HepG2 (cell line): ENCODE measurements at places on chromosomes 2 and 18.

DNA sequence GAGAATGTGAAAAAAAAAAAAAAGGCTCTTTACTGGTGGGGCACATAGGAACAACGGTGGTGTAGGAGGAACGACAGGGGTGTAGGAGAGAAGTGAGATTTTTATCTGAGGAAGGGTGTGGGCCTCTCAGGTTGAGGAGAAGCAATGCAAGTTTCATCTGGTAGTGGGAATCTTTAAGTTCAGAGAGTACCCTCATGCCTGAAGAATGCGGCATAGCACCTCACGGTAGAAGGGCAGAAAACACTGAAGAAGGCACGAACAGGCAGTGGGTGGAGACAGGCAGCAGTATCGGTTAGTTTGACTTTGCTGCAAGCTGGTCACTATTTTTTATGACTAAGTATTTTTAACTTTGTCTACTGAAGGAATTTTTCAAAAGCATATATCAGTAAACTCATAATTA is 52.2 kb upstream of the TSPYL6 start:
- no peak for DNase-seq

- DNase-seq, result no peak
Observed at GRCh38 chr2:172722481-172722880, 13.2 kb upstream of the RAPGEF4 start.

DNA sequence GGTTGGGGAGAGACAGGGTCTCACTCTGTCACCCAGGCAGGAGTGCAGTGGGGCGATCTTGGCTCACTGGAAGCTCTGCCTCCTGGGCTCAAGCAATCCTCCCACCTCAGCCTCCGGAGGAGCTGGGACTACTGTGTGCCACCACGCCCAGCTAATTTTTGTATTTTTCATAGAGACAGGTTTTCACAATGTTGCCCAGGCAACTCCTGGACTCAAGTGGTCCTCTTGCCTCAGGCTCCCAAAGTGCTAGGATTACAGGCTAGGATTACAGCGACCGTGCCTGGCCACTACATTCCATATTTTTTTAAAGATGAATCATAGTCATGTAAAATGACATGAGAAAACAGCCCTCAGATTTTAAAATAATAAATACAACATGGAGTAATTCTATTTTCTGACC is 32.3 kb downstream of the CWC22 start:
- no peak for DNase-seq

- no peak for DNase-seq
Observed at GRCh38 chr2:217742841-217743240, 260.0 kb downstream of the TNS1 start.

- no peak for DNase-seq
Observed at GRCh38 chr2:130390460-130391057, 34.7 kb downstream of the PTPN18 start.

GRCh38 chr2:225742487-225742886 is 343.0 kb downstream of the NYAP2 start:
- no peak for DNase-seq

- DNase-seq, result peak; percentile 34
Observed at GRCh38 chr2:42142547-42143184, 26.5 kb upstream of the EML4 start.

DNA sequence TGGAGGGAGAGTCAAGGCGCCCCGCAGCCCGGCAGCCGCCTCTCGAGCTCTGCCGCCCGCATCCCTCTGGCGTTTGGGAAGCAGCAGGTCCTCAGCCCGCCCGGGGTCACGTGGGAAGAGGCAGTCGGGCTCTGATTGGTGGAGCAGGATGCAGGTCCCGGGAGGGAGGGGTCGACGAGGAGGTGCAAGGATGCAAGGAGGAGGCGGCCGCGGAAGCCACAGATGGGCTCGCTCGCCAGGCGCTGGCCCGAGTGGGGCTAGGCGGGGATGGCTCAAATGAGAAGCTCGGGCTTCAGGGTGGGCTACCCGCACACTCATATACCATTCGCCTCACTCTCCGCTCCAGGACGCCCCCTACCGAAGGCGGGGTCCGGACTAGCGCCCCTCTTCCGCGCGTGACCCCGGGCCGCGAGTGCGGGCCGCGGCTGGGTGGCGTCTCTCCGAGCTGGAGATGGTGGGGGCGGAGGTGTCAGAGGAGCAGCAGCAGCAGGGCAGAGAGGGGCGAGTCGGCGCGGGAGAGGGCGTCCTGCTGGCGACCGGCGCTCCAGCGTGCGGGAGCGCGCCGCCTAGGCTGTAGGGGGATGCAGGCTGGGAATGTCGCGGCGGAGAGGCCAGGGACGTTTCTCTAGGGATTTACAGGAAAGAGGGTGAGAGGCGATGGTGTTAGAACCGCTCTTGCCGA is at the start of gene TMEFF2:
Gene TMEFF2, minus strand, starts transcription at position 68 of the 682 bp plus-strand sequence. CDS start 409 bp downstream, outside the sequence.
- peak; percentile 10 for DNase-seq

DNA sequence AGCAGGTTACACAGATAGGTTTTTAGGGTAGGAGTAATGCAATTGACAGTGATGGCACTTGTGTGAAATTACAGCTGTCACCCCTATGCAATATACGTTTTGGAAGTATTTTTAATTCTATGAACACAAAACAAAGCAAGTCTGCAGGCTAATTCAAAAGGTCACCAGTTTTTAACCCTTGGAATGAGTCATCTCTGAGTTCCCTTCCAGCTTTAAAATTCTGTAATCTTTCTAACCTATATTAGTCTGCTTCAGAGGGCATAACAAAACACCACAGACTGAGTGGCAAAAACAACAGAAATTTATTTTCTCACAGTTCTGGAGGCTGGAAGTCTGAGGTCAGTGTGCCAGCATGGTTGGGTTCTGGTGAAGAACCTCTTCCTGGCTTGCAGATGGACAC is 596.9 kb upstream of the HNMT start:
- no peak for DNase-seq

DNA sequence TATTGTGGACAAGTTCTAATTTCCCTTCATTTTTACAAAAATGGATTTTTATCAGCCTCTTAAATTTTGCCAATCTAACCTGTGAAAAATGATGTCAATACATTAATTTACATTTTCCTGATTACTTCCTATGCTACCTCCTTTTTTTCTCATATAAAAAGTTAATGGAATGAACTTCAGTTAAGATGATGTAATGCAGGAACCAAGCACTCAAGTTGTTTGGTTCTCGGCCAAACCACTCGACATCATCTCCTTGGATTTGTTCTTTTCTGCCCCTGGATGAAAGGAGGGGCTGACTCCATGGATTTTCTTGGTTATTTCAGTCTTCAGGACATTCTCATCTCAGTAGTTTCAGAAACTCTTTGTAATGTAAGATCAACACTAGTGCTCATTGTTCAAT is 253.1 kb upstream of the NXPH2 start:
- DNase-seq, result no peak

DNA sequence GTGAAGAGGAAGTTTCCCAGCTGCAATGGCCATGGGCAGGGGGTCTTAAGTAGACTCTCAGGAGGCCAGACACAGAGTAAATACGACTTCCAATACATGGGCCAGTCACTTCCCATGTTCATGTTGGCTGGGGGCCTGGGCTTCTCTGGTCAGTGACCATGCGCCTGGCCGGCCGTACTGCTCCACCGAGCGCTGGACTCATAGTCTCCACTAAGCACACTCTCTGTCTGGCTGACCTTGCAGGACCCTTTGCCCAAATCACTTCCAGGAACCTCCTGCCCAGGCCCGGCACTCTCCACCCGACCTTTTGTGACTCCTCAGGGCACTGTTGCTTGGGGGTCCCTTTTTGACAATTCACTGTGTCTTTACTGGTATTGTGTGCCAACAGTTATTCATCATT is 69.3 kb downstream of the SOWAHC start:
- no peak for DNase-seq

DNA sequence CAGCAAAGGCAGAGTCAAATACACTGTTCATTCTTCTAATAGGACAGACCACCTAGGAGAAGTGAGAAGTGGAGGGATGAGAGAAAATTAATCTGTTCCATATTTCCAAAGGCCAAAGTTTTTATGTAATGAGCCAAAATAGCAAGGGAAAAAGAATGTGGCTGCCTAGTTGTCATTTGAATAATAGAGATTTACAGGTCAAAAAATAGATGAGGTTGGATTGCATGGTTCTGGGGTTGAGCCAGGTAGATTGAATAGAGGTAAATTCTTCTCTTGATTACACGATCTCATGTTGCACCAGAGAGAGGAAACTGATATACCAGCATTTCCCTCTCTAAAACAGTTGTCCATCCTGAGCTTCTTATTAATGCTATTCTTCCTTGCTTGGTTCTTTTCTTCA is 325.8 kb downstream of the CCDC178 start:
- no peak for DNase-seq

GRCh38 chr2:129480790-129481189 is 498.7 kb upstream of the RAB6C start:
- DNase-seq, result no peak

DNA sequence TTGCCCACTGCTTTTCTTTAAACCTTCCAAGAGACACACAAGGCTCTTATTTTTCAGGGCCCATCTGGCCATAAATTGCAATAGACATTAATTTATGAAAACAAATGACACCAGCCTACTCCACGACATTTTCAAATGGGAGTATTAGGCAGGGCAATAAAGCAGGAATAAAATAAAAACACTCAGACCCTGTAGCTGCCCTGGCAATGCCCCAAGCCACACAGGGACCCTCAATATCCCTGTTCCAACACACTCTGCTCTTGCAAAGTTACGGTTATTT is 550.8 kb upstream of the TNP1 start:
- no peak for DNase-seq

DNA sequence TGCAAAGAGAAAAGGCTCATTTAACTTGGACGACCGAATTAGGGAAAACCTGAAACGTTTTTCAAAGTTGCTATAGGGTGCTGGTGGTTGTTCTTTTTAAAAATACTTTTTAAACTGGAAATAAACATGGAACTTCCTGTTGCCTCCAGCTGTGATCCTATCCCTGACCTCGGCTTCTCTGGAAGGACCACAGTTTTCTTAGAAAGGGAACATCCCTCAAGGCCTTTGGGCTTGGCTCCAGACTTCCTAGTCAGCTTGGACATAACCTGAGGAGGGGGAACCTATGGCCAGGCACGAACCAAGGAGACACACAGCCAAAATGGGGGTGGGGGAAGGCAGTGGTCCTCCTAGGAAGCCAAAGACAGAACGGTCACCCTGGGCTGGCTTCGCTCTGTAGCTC is 57.7 kb downstream of the CENPO start:
- DNase-seq, result no peak

GRCh38 chr2:95054016-95054415 is 28.5 kb downstream of the MAL start:
- no peak for DNase-seq

DNA sequence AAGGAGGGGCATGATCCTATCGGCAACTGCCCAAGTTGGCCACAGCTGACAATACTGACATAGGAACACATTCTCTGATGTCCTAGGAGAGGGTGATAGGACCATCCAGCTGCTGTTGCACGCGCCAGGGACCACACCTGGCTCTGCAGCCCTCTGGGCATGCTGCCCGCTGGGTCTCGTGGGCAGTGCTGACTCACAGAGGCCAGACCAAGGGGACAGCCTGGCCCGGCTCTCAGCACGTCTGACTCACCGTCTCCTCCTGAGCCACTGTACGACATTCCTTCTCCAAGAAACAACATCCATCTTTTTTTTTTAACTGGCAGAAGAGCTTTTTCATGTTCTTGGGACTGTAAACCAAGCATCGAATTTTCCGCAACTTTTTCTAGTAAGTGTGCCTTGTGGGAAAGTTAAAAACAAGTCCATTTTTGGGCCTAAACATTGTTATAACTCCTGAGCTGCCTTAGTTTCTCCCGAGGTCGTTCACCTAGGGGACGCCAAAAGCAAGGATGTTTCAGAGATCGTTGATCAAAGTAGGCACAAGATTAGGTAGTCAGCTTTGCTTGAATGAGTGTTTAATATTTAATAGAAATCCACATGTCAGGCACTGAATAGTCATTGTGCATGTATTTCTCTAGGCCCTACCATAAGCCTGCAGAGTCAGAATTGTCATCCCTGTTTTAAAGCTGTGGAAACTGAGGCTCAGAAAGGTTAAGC is 100.3 kb downstream of the TTC32 start:
- no peak for DNase-seq

- no peak for DNase-seq
Observed at GRCh38 chr18:61891894-61892293, 913 bp downstream of the RNF152 start.

GRCh38 chr2:128632501-128632800 is 313.8 kb upstream of the HS6ST1 start:
- DNase-seq, result no peak

DNA sequence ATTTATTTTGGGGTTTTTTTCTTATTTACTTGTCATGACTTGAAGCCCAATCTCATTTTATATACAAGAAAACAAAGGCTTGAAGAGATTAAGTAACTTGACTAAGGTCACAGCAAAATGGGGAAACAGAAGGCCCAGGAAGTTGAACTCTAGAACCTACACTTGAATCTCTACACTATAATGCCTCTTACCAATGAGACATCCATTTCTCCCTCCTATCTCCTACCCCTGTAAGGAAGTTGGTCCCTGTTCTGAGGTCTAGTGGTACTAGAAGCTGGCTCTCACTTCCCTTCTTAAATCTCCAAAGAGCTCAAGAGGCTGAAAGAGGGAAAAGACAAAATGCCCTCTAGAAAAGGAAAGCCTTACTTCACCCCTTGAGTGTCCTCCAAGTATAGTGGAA is 25.5 kb upstream of the IHH start:
- DNase-seq, result no peak

- no peak for DNase-seq
Observed at GRCh38 chr18:79489051-79489898, 93.5 kb downstream of the NFATC1 start.

DNA sequence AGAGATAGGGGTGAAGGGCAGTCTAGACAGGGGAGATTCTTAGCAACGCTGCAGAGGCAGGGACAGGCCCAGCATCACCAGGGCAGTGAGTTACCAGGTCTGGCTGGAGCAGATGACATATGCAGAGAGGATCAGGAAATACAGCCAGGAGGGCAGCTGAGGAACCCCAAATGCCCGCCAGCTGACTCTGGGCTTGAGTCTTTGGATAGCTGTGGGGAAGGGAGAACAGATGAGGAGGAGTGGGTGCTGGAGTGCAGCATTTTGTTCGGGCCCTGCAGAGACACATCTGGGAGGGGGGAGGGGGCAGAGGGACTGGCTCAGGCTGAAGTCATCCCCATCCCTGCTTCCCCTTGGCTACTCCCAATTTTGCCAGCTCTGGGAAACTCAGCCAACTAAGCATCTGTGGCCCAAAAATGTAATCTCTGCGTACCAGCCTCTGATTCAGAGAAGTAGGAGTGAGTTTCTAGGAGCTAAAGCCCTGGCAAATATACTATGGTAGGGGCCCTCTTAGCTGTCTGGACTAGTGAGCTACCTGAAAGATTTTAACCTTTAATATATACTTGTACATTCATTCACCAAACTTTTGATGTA is 214.5 kb downstream of the ZBTB7C start:
- no peak for DNase-seq

- DNase-seq, result no peak
Observed at GRCh38 chr2:238203973-238204683, 633 bp upstream of the ILKAP start.

- no peak for DNase-seq
Observed at GRCh38 chr2:204737296-204737695, 192.0 kb downstream of the PARD3B start.

DNA sequence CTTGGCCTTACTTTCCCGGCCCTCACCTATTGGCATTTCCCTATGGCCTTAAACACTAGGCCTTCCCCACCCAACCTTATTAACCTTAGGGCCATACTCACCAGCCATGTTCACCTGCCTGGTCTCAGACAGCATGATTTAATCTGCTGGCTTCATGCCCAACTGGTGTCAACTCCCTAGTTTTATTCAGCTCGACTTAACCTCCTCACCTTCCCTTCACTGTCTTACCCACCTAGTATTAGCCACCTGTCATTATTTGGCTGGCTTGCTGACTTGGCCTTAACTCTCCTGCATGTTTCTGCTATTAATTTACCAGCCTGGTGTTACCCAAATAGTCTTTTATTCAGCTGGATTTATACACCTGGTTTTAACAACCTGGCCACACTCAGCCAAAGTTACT is 136.0 kb upstream of the ZSWIM2 start:
- no peak for DNase-seq

- DNase-seq, result no peak
Observed at GRCh38 chr2:160507046-160507407, 13.4 kb upstream of the RBMS1 start.
